ENCODE measurements at places on chromosomes 3 and 15.

DNA sequence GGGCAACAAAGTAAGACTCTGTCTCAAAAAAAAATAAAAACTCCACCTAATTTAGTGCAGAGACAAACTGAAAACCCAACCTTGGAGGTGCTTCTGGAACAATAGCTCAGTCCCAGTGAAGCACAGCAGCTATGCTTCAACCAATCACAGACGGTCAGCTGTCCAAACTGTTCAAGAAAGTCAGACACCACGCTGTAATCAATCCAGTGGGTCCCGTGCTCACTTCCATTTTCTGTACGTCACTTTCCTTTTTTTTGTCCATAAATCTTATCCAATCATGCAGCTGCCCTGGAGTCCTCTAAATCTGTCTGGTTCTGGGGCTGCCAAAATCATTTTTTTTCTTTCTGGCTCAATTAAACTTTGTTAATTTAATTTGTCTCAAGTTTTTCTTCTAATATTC lies 93.6 kb upstream of the FAM174B start:
- no peak for DNase-seq

GRCh38 chr15:74795966-74796625 lies 14.2 kb downstream of the CSK start:
- DNase-seq = no peak

DNA sequence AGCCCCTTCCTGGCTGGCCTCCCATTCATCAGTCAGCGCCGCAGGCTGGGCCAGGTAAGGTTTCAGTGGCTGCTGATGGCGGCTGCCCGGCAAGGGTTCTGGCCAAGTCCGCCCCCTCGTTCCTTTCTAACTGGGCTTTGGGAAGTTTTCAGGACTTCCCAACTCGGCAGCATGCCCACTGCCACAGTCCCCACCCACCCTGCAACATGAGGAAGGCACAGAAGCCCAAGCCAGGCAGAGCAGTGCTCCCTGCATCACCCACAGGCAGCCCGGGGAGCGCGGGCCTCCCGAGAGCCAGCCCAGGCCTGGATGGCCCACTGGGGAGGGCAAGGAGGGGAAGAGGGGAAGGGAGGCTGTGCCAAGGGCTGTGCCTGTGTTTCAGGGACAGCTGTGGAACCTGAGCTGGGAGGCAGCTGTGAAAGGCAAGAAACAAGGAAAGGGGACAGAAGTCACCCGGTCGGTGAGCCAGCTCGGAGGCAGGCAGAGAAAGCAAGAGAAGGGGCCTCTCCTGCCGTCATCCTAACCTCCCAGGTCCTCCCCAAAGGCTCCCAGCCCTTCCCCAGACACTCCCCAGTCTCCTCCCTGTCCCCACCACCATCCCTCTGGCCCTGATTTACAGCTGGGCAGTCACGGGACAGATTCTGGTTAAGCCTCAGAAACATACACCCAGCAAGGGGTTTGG lies 73.9 kb downstream of the CPN2 start:
- DNase-seq = peak; percentile 76

DNA sequence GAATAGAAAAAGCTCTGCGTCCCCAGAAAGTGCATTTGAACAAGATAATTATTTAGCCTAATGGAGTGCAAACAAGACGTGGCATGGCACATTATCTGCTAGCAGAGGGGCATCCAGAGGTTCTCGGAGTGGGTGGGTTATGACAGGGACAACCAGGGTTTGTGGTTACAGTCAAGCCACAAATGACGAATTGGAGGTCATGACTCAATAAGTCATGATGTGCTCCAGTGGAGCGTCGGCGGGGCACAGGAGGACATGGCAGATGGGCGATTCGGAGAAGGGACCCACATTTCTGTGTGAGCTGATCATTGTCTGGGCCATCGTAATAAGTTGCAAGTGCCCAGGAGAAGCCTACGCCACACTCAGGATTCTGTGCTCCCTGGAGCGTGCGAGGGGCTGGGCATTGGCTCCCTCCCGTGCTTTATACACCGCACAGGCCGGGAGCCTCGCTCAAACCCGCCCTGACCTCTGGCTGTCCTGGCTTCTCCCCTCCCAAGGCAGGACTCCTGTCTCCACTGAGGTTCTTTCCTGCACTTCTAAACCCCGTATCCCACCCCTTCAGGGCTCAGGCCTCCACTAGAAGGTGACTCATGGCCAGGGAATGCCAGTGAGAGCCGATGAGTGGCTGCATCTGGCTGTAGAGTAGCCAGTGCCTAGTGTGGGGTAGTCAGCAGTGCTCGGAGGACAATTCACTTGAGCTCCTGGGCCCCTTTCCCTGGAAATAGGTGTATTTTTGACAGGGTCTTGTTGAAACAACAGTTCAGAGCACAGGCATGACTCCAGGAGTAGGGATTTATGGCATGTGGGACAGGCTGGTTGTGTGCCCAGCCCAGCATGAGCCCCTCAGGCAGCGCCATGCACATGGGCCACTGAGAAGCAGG lies 67.4 kb downstream of the GRIP2 start:
- peak; percentile 91 for DNase-seq

DNA sequence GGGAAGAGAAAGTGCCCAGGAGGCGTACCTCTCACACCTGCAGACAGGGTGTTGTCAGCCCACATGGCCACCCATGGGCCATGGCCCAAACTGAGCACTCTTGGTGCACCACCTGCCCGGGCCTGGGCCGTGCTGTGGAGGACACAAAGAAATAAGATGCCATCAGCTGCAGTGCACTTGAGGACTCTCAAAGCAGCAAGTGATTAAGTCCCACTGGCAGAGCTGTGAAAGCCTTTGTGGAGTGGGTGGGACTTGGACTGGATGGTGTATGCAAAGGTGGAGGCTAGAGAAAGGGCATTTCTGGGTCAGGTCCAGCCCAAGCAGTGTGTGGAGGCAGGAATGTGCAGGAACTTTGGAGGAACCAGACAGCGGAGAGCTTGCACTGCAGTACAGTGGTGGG lies 122.3 kb downstream of the MEGF11 start:
- no peak for DNase-seq

GRCh38 chr15:27714675-27715074 lies 384.4 kb downstream of the OCA2 start:
- DNase-seq = no peak

- DNase-seq = no peak
These were observed 9.1 kb downstream of the CDAN1 start for GRCh38 chr15:42727750-42728381.

DNA sequence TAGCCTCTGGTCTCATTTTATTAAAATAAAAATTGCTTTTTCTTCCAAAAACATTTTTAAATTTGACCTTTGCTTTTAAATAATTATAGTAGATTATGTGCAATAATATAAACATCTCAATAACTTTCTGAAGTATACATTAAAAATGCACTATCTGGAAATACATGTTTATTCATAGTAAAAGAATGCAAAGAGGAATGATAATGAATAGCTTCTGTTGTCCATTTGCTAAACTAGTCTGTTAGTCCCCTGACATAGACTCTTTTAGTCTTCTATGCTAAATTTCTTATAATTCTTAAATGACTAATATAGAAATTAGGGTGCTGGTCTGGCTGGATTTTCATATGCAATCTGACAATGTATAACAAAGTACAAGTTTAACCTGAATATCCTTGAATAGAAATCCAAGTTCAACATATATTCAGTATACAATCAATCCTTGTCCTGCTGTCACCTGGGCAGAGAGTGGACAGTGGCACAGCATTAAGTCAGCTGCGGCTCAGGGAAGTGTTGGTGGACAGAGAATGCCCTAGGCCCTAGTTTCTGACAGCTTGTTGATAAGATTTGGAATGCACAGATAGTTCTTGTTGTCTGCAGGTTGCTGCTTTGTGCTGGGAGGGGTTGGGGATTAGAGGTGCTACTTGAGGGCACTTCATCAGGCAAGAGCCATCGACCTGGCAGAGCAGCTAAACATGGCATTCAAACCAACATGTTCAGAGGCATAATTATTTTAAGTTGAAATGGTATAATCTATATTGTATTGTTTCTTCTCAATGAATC lies 161.7 kb downstream of the MBNL1 start:
- peak; percentile 59 for DNase-seq

GRCh38 chr3:156461889-156462288 lies 93.0 kb downstream of the SSR3 start:
- no peak for DNase-seq

DNA sequence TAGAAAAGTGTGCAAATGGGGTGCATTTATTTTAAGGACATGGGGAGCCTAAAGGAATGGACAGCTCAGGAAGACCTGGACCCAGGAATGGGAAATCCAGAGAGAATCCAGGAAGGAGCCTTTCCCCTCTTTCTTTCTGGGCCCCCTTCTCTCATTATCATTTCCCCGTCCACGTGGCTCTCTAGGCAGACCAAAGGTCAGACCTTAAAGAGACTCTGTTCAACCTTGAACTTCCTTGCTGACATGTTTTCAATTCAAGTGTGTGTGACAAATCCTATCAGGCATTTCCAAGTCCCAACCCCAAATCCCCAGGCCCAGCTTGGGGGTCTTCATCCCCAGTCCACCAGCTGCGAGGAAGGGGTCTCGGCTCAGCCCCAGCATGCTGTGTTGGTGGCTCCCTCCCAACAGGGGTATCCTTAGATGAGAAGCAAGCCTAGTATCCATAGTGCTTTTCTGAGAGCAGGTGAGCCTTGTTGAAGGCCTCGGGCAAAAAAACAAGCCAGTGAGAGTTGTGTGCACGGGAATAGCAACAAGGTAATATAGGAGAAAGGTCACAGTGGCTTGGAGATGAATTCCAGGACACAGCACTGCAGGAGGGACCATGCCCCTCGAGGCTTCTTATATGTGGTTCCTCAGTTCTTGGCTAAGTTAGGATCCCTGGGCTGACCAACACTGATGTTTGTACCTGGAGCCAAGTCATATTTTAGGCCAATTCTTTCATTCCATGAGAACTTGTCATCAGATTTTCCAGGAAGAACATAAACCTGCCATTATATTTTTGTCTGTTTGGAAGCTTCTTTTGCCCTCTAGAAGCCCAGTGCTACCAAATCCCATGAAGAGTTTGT lies 130.0 kb downstream of the ASB7 start:
- peak; percentile 67 for DNase-seq

DNA sequence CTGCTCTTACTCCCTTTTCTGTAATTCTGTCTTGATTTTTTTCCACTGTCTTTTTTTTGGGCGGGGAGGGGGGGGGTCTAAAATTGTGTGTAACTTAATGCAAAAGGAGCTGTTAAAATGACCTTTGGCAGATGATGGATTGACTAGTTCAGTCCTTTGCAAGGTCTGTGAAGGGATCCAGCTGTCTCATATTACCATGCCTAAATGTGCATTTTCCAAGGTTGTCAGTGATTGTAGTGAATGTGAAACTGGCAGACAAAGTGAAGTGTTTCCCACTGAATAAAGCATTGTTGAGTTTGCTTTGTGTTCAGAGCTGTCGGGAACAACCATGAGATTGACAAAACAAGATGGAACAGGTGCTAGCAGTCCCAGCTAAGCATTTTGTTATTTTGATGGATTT lies 110.1 kb upstream of the SKOR1 start:
- no peak for DNase-seq

GRCh38 chr3:155491696-155492095 lies 198.2 kb upstream of the STRIT1 start:
- no peak for DNase-seq

GRCh38 chr3:127632035-127632820 lies 3.2 kb downstream of the PODXL2 start:
- DNase-seq = no peak

GRCh38 chr3:141738891-141739363 lies 829 bp downstream of the RNF7 start:
- peak; percentile 55 for DNase-seq

GRCh38 chr15:60593170-60593478 lies 114.2 kb upstream of the ICE2 start:
- no peak for DNase-seq

- DNase-seq = no peak
These were observed 88.7 kb upstream of the POMGNT2 start for GRCh38 chr3:43194490-43195114.

GRCh38 chr3:48446425-48447193 lies at the start of gene ATRIP:
Gene ATRIP (plus strand): TSS chr3:48446737. CDS start chr3:48446846, 109 bp downstream.
- peak; percentile 83 for DNase-seq

DNA sequence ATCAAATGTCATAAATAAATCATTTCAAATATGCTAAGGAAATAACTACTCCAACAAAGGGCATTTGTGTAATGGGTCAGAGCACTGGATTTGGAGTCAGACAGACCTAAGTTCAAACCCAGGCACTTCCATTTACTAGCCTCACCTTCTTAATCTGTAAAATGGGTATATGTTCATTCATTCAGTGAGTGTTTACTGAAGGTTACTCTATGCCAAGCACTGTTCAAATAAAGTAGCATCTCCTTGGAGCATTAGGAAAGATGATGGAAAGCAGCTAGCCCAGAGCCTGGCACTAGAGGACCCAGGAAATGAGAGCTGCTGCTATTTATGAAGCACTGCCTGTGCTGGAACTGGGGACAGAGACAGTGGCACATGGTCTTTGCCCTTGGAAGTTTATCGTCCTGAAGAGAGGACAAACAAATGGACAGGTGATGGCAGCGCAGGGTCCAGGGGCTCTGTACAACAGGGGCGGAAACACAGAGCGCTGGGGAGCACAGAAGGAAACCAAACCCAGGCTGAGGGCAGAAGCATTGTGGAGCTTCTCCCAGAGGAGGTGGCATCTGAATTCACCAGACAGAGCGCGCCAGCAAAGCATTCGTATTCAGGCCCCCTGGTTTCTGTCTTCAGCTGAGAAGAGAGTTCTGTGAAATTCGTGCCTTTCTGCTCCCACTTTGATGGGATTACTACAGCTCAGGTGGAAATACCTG lies 19.0 kb downstream of the TM4SF4 start:
- no peak for DNase-seq

Data from fibroblast of skin of right biceps (primary cell).